Iris pigment epithelial cell (primary cell): ENCODE measurements at places on chromosomes 12 and 14.

- DNase-seq: no peak
Measured at GRCh38 chr14:89088530-89088929, 264.1 kb downstream of the TTC8 start.

DNA sequence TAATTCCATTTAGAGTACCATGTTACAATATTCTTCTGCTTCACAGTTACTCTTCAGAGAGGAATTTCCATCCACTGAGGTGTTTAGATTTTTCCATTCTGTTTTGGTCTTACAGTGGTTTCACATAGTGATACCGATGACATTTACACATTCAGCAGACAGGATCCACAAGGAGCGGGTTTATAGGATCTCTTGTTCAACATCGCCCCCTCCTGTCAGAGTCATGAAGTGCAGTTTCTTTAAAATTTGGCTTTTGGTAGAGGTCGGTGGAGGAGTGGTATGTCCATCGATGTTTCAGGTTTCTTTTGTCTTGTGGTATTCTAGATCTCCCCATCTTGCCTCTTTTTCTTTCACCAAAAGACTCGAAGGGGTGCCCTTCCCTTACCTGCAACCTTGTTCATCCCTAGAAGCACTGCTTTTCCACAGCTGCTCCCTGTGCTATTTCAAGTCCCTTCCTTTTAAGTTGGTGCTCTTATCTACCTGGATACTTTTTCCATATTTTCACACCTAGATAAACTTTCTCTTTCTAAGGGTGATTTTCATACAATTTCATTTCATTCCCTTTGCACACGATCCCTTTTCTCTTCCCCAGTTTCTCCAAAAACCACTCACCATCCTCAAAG lies 181.3 kb downstream of the ITPR2 start:
- DNase-seq: peak; percentile 81

DNA sequence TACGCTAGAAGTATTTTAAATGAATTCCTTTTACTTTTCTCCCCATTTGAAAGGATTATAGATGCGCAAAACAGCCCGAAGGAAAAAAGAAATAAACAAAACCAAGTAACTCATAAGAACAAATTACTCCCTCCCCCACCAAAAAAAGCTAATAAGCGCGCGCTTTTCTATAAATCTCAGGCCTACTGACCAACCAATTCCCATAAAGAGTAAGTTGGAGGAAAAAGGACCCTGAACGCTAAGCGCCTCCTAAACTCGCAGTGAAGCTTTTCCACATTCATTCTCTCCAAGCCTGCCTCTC lies 588 bp downstream of the MBIP start:
- DNase-seq: peak; percentile 27

DNA sequence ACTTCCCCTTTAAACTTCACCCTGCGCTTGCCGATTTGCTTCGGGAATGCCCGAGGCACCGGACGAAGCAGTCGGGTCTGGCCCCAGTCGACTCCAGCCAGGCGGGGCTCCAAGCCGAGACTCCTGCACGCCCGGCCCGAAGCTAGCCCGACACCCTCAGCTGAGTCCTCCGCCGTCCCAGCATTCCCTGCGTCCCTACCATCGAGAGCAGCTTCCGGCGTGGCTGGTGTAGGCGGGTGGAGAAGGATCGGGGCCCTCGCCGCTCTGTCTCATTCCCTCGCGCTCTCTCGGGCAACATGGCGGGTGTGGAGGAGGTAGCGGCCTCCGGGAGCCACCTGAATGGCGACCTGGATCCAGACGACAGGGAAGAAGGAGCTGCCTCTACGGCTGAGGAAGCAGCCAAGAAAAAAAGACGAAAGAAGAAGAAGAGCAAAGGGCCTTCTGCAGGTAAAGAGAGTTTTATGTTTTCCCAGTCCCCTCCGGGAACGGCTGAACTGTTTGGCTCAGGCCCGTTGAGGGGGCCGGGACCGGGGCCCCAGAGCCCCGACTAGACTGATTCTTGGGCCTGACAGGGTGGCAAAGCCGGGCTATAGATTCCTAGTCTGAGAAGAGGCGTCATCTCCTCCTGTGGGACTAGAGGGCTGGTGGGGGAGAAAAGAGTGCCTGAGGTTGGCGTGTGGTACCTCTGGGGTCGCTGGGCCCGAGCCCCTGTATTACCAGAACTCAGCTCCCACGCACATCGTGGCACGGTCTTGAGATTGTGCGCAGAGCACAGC lies at the start of gene METAP2:
METAP2 (plus strand) TSS at position 269 of the 776 bp plus-strand sequence; CDS start at position 297, 28 bp downstream.
- peak; percentile 98 for DNase-seq

DNA sequence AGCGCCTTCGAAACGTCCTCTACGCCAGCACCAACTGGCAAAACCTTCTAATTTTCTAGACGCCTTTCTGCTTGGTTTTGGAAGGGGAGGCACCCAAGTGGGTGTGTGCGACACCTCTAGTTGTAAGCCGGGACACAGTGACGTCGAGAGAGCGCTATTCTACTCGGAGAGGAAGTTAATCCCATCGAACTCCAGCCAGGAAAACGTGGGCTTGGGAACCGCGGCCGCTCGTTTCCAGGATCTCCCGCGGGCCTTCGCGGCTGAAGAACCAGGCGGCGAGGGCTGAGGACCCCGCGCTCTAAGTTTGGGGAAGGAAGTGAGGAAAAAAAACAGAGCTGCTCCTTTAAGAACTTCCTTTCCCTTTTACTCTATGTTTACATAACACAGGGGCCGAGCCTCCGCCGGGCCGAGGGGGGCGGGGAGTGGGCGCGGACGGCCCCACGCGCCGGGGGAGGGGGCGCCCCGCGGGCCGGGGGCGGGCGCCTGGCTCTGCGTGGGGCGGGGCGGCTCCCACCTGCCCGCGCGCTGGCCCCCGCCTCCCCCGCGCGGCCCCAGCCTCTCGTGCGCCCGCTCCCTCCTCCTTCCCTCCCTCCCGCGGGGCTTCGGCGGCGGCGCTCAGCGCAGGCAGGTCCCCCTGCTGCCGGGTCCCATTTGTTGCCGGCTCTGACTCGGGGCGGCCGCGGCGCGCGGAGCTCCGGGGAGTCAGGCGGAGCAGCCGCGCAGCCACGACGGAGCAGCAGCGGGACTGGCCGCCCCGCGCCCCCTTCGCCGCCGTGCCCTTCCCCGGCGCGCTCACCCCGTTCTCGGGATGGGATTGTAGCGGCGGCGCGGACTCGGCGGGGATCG lies at the start of gene PELI2:
PELI2 (plus strand) TSS at position 647 of the 846 bp plus-strand sequence. CDS start 250 bp downstream, outside the sequence.
- peak; percentile 80 for DNase-seq
